Cardiac muscle cell (in vitro differentiated cells and primary cell): ENCODE measurements at places on chromosomes 3 and 15.

- H3K4me3 ChIP-seq = no peak overlapping the region
- H3K27ac ChIP-seq = no peak overlapping the region
- H3K36me3 ChIP-seq = no peaks in the 10 kb centered on the region
- DNase-seq = no peak
Measured at GRCh38 chr15:28978661-28979060, 92.9 kb downstream of the APBA2 start.

GRCh38 chr3:38308456-38308855 lies 26.4 kb downstream of the SLC22A14 start:
- H3K4me3 ChIP-seq = no peak overlapping the region
- no peak overlapping the region for H3K27ac ChIP-seq
- no peaks in the 10 kb centered on the region for H3K36me3 ChIP-seq

GRCh38 chr15:74541494-74542165 lies 610 bp downstream of the ARID3B start:
- peak overlapping the region; percentile 90 for H3K27ac ChIP-seq
- peaks cover 8% of the 10 kb centered on the region for H3K36me3 ChIP-seq
- peaks cover 29% of the 10 kb centered on the region for H3K4me1 ChIP-seq
- peak overlapping the region; percentile 99 for H3K4me3 ChIP-seq
- H3K27me3 ChIP-seq = no peaks in the 10 kb centered on the region

GRCh38 chr3:42823351-42823750 lies 14.1 kb downstream of the ACKR2 start:
- H3K27me3 ChIP-seq = no peaks in the 10 kb centered on the region
- H3K27ac ChIP-seq = peak overlapping the region; percentile 54
- no peak for DNase-seq
- no peak overlapping the region for H3K4me3 ChIP-seq
- H3K36me3 ChIP-seq = no peaks in the 10 kb centered on the region

DNA sequence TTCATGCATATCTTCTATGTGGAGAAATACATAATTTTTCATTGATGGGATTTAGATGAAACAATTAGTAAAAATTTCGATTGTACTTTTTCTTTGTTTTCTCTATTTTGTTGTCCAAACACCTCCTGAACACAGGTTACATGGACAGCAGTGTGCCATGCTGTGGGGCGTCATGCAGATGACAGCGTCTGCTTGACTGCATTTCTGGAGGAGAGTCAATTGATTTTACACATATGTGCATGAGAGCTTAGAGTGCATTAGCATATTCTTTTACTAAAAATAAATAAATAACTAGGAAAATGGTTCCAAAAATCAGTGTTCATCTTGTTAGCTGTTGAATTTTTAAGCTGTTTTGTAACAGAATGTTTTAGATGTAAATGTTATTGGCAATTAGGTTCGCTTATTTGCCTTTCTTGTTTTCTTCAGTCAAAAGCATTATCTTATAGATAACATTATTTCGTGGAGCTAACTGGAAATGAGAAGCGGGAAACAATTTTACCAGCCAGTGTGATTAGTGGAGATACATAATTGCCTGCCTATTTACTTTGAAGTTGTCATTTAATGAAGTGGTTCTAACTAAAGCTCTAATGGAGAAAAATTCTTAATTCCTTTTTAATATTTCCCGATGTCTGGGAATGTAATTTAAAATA lies 82.7 kb upstream of the VGLL3 start:
- no peak overlapping the region for H3K27ac ChIP-seq
- no peaks in the 10 kb centered on the region for H3K27me3 ChIP-seq
- no peaks in the 10 kb centered on the region for H3K4me1 ChIP-seq
- no peaks in the 10 kb centered on the region for H3K36me3 ChIP-seq
- no peak for DNase-seq

DNA sequence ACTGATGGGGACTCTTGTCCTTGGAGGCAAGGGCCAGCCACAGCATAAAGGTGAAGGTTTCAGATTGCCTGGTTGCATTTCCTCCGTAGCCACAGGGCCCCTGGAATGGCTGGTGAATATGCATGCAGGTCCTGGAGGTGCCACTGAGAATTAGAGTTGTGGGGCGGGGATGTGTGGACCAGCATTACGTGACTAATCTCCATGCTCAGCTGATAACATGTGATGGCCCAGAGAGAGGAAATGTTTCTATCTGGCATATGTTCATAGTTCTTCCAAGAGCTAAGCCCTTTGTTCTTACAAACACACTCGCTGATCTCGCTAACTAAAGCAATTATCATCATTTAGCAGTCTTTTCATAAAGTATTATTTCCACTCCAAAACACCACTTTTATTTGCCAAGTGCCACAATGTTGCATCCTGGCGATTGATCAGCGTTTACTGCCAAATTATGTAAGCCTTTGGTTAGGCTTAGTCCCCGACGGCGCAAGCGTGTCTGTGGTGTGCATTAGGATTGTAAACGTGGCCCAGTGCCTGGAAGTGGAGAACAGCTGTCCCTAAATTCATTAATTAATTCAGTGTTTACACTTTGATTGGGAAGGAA lies 55.9 kb downstream of the CGNL1 start:
- H3K4me1 ChIP-seq = peaks cover 79% of the 10 kb centered on the region
- no peak overlapping the region for H3K4me3 ChIP-seq
- H3K36me3 ChIP-seq = no peaks in the 10 kb centered on the region
